Left cardiac atrium (tissue), 4 donors: ENCODE measurements at places on chromosomes 2 and 18. TPM values are rescaled to one million over a fixed set of nuclear protein-coding genes. Genes with fewer than 3 reads are reported as not detected.

- DNase-seq, result no peak
Measured at GRCh38 chr18:9707381-9708056, 582 bp upstream of the RAB31 start.

- DNase-seq, result no peak
Measured at GRCh38 chr2:1784087-1784486, 39.8 kb upstream of the PXDN start.

GRCh38 chr18:54830866-54831265 lies 2.6 kb downstream of the RAB27B start:
- no peak for DNase-seq

Gene ZSWIM2
- total RNA-seq, result not detected

DNA sequence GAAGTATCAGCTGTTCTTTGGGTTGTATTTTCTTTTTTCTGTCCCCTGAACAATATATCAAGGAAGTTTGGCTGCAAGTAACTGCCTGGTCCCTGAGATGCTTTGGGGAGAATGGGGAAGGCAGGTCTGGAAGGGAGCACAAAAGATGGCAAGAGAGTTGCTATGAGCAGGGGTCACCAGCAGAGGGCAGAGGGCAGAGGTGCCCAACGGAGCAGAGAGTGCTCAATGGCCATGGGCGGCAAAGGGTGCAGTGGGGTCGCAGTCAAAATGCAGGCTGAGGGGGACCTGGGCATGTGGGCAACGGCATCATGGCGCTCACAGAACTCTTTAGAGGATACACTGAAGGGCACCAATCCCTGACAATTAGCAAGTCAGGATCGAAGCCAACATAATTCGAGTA lies 107.7 kb upstream of the ATP8B1 start:
- no peak for DNase-seq

DNA sequence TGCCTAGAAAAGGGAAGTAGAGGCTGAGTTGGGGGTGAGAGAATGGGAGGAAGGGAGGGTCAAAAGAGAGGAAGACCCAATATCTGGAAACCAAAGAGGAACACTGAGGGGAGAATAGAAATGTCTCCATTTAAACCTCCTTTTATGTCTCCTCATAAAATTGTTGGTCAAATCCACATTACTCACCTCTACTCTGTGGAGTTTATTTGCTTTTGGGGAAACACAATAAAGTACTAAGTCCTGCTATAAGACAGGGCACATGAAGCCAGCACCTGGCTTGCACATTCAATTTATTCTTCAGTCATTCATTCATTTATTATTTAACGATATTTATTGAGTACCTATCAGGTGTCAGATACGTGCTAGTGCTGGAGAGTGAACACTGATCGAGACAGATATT lies 60.3 kb upstream of the NFE2L2 start:
- no peak for DNase-seq

Gene PFN4
- 1.1 TPM for total RNA-seq

Gene DSEL
- total RNA-seq, result 7.2 TPM

DNA sequence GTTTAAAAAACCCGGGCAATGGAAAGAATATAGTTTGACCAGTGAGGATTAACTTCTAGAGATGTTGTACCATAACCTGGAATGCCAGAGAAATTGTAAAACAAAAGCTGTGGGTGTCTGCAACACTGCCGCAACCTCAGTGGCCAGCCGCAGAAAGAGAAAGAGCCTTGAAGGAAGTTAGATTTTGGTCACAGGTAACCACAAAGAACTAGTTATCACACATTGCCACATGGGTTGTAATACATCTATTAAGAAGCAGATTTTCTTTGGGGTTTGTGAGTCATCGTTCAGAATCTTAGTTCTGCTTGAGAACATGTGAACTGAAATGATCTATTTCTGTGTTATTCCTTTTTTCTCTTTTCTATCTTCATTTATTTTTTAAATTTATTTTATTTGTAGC lies 222.9 kb upstream of the AGAP1 start:
- no peak for DNase-seq

DNA sequence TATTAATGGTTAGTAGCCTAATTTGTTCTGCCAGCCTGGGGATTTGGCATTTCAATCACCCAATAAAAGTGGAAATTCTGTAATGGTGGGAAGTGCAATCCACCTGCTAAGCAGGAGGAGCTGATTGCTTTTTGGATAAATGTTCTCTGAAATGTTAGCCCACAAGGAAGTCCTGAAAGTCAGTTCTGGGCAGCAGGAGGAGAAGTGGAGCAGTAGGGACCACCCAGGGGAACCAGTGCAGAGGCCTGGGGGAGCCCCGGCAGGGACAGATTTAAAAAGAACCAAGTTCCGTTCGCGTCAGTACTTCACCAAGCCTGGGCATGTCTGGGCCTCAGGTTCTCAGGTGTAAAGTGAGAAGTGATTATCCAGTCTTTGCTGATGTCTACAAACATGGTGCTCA lies 248.5 kb upstream of the RAB6C start:
- DNase-seq, result no peak
